ENCODE measurements at places on chromosomes 1 and 21. TPM values are rescaled to one million over a fixed set of nuclear protein-coding genes. Genes with fewer than 3 reads are reported as not detected.

The NCMAP gene
- total RNA-seq, result not detected

GRCh38 chr1:201266774-201267173 is 16.5 kb upstream of the PKP1 start:
- DNase-seq, result no peak

DNA sequence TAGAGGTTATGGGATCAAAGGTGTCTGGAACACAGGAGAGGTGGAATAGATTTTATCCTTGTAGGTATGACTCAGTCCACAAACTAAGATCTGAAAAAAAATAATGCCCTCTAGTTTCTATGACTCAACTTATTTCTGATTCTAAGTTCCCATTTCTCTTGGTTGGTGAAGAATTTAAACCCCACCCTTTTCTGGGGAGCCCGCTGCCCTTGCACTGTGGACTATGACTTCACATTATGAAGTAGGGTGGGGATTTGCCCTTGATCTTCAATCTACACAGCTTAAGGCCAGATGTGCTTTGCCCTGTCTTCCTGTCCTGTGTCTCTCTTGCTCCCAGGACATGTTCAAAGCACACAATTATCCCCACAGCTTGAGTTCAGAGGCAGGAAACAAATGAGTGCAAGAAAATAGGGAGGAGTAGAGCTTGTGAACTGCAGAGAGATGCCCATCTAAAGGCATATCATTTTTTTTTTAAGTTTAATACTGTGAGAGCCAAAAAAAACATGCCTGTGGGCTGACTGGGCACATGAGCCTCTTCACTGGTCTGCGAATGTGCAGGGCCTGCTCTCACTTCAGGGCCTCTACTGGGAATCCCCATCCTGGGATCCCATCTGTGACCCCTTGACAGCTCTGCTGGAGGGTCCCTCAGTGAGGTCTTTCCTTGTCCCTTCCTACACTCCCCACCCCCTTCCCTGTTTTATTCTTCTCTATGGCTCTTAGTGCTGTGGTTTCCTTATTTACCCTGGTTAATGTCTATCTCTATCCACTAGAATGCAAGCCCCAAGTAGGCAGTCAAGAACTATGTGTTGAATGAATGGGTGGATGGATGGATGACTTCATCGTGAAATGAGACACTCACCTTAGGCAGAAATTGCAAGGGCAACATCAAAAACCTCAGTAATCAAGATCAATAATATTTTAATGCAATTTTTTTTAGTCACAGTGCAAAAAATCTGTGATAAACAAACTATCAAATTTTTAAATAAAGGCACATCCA is 61.5 kb downstream of the CD58 start:
- no peak for DNase-seq

GRCh38 chr1:155219592-155220031 is 11.1 kb downstream of the MTX1 start:
- no peak for DNase-seq

DNA sequence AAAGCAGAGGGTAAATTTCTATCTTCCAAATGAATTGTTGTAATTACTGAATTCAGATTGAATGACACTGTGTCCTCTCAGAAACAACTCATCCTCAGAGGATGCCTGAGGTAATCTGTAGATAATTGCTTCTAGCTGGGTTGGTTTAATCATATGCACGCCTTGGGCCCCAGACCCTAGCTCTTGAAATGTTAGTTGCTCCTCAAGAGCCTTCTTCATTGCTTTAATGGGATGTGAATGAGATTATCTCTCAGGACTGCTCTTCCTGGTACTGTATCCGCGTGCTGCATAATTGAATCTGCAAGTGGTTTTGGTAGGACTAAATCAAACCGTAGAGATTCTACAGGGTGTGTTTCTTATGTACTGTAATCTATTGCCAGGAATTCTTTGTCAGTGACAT is 569.3 kb upstream of the NEGR1 start:
- DNase-seq, result no peak

Data from esophagus muscularis mucosa (tissue), 4 donors.